ENCODE measurements at places on chromosomes 7 and 10.

GRCh38 chr10:121043124-121043849, 192.1 kb downstream of the WDR11 start:
- no peak for DNase-seq

GRCh38 chr7:44094365-44094764, 9.8 kb upstream of the AEBP1 start:
- no peak for DNase-seq

GRCh38 chr10:26156019-26156418, 60.6 kb upstream of the GAD2 start:
- no peak for DNase-seq

- DNase-seq, result no peak
These were observed 590.3 kb upstream of the FOXK1 start for GRCh38 chr7:4091767-4092166.

DNA sequence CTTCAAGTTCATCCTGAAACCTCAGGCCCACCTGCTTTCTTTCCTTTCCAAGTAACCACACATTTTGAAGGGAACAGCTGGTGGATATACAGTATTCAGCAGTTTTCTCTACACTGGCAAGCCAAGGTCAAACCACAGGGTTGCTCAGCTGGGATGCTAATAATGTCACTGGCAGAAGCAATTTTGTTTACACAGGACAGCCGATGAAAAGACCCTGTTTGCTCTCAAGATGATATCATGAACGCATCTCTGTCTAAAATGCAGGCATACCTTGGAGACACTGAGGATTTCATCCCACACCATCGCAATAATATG, 186.2 kb downstream of the USP6NL start:
- DNase-seq, result no peak

DNA sequence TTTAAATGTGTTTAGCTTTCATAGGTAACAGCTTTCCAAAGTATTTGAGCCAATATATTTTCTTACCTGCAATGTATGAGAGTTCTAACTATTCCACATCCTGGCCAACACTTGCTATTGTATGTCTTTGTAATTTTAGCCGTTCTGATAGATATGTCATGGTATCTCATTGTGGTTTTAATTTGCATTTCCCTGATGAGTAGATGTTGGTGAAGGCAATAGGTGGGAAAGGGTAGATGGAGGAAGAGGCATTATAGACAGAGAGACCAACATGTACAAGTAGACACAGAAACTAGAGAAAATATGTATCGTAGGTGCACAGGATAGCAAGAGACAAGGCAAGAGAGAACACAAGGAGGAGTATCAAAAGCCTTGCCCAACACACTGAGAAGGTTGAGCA, 54.8 kb upstream of the CCDC71L start:
- no peak for DNase-seq

Data from natural killer cell (primary cell).